NCI-H187 (cell line): ENCODE measurements at places on chromosomes 7 and 10.

- no peak for DNase-seq
Observed at GRCh38 chr10:131477457-131478121, 166.1 kb upstream of the TCERG1L start.

- no peak for DNase-seq
Observed at GRCh38 chr7:33196221-33196620, 66.9 kb downstream of the BBS9 start.

- no peak for DNase-seq
Observed at GRCh38 chr7:151715666-151716315, 161.1 kb downstream of the PRKAG2 start.

DNA sequence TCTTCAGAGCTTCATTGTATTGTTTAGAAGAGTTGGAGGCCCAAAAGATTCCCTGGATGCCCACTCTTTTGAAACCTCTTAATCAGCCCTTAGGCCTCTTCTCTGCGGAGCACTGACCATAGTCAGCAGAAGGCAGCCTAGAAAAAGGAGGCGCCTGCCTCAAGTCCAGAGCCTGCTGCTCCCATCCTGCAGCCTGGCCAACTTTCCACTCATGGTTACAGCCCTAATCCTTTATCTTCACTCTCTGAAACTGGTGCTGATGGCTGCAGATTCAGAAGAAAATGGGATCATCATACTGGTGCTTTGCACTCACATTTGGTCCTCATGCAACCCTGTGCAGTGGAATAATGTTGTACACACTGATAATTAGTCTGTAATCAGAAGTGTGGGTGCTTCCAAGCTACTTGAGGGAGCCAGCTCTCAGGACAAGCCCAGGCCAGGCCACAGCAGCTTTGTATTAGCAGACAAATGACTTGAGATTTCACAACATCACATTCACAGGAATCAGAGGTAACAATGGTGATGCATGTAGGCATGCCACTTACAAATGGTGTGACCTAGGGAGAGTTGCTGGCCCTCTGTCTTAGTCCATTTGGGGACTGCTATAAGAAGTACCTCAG lies 272.9 kb downstream of the GALNT17 start:
- DNase-seq = no peak

- DNase-seq = no peak
Observed at GRCh38 chr7:146661929-146662328, 545.3 kb downstream of the CNTNAP2 start.

DNA sequence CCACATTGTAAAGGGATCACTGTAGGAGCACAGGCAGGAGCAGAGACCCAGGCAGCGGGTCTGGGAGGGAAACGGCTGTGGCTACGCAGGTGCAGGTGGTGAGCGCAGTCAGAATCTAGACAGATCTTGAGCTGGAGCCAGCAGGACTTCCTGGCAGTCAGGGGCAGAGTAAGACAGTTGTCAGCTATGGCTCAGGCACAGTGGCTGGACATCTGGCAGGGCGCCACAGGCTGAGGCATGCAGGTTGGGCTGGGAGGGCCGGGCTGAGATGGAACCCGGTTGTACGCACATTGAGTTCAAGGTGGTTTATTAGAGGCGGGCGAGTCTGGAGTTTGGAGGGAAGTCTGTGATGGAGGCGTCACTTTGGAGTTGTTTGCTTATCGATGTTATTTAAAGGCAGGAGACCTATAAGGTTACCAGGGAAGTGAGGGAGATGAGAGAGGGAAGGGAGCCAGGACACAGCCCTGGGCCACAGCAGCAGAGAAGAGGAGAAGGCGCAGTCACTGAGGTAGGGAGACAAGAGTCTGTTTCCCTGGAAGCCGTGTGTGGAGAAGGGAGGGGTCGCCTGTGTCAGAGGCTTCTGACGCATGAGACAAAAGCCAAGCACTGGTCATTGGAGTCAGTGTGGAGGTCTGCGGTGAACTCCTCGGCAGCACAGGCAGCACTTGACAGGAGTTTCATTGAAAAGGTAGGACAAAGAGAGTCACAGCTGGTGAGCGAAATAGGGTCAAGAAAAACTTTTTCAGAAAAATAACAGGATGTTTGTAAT lies 73.8 kb downstream of the LANCL2 start:
- DNase-seq = peak; percentile 76

DNA sequence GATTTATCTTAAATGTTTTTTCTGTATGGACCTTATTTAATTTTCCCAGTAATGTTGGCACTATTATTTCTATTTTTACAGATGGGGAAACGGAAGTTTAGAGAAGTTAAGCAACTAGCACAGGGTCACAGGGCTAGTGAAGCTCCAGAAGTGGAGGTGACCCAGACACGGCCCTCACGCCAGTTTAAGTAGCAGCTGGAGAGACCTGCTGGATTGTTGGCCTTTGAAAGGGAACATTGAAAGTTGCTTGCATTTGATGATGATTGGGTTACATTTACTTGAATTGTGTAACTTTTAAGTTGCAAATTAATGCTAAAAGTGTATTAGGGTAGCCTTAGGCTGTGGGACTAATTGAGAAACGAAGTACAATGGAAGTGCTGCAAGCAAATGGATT lies 25.6 kb downstream of the CDK14 start:
- DNase-seq = no peak

GRCh38 chr10:76036962-76037361 lies 605.5 kb downstream of the LRMDA start:
- no peak for DNase-seq

DNA sequence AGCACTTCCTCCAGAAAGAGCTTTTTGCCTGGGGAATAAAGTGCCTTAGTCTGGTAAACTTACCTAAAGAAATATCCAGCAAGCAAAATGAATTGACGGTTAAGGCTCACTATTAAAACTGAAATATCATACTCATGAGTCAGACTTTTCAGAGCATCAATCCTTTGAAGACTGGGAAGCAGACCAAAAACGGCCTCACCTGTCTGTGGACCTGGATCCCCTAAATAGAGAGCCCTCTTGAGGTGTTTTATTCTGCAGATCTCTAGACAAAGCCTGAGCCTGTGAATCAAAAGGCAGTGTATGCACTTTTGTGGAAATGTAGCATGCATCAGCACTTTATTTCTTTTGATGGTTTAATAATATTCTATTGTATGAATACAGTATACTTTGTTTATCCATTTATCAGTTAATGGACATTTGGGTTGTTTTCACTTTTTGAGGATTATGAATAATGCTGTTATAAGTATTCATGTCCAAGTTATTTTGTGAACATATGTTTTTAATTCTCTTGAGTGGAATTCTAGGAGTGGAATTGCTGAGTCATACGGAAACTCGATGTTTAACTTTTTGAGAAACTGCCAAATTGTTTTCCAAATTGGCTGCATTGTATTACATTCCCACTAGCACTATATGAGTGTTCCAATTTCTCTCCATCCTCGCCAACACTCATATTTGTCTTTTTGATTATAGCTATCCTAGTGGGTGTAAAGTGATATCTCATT lies 449.0 kb upstream of the IGFBP3 start:
- DNase-seq = no peak

- no peak for DNase-seq
Observed at GRCh38 chr7:105924945-105925344, 38.1 kb upstream of the CDHR3 start.

DNA sequence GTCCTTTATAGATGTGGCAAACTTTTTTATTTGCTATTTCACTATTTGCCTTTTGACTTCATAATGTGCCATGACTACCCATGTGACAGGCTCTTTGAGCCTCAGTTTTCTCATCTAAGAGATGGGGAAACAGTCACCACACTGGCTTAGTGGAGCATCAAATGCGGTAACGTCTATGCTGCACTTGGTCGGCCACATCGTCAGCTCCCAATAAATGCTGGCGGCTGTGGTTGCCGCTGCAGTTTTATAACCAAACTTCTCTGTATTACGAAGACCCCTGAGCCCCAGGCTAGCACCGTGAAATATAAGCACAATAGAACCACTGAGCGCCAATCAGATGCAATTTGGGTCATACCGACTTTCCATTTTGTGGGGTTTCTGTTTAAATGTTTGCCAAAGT lies 56.2 kb downstream of the PARP12 start:
- no peak for DNase-seq

GRCh38 chr10:63324495-63324854 lies 141.3 kb downstream of the JMJD1C start:
- DNase-seq = no peak

DNA sequence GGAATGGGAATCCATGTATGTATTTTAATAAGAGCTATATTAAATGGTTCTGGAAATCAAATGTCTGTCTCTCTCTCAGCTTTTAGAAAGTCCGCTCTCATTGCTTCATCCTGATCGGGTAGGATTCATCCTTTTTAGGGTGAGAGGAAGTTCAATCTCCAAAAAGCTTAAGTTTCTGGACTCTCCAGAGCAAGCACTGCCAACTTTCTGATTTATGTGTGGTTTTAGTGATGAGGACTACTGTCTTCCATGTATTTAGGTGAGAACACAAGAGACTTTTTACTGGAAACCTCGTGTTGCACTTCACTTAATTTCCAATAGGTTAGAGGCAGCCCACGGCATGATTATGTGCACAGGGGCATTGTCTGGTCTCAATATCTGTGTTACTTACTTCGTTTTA lies 267.9 kb downstream of the SUGCT start:
- DNase-seq = no peak

- DNase-seq = no peak
Observed at GRCh38 chr10:35421553-35422178, 85.4 kb downstream of the CCNY start.

- DNase-seq = no peak
Observed at GRCh38 chr7:93015779-93016481, 101.8 kb downstream of the SAMD9 start.

- no peak for DNase-seq
Observed at GRCh38 chr10:132932461-132933307, 9.7 kb downstream of the CFAP46 start.

DNA sequence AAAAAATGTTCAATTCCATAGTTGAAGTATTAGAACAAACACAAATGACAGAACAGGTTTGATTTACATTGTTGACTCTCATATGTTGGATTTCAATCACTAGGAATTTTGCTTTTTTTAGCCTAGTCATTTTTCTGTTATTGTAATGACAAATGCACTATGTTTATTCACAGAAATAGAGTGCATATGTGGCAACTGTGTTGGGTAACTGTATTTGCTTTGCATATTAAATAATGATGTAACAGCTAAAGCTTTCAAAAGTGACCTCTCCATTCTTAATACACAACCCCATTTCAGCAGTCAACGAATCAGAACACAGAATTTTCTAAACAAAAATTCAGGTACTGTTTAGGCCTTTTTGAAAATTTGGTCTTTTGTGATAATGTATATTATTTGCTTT lies 54.0 kb upstream of the SLC26A5 start:
- DNase-seq = no peak

DNA sequence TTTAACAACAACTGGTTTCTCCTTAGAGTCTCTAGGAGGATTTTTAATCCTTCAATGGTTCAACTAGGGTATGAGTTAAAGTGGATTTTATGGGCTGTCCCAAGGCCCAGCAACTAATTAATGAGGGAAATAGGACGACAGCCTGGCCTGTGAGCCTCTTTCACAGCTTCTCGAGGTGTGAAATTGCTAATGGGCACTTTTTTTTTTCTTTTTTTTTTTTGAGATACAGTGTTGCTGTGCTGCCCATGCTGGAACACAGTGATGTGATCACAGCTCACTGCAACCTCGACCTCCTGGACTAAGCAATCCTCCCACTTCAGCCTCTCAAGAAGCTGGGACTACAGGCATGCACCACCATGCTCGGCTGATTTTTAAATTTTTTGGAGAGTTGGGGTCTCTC lies 87.0 kb downstream of the MARCHF5 start:
- DNase-seq = no peak

DNA sequence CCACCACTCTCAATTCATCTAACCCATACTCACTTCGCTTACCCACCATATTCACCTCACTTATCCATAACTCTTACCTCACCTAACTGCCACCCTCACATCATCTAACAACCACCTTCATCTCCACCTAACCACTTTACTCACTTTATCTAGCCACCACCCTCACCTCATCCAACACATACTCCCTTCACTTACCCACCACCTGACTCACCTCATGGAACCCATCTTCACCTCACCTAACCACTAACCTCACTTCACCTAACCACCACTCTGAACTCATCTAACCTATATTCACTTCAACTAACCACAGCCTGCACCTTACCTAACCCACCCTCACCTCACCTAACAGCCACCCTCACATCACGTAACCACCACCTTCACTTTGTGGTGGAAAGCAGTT lies 84.2 kb downstream of the VIPR2 start:
- no peak for DNase-seq

GRCh38 chr7:108210796-108211195 lies 80.6 kb upstream of the LAMB4 start:
- DNase-seq = no peak

GRCh38 chr10:29012926-29013554 lies 275.8 kb upstream of the LYZL1 start:
- DNase-seq = no peak

DNA sequence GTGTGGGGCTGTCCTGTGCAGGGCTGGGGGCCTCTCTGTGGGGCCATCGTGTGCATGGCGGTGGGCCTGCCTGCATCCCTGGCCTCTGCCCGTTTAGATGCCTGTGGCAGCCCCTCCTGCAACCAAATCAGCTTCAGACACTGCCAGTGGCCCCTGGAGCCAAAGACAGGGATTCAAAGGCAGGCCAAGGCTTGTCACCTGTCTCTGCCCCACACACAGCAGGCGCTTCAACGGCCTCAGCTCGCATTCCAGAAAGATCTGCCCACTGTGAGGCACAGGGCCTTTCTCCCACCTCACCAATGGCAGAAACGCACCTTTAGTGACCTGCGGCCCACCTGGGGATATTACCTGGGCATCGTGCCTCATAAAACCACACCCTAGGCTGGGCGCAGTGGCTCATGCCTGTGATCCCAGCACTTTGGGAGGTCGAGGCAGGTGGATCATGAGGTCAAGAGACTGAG lies 46.0 kb downstream of the INSIG1 start:
- no peak for DNase-seq

- DNase-seq = no peak
Observed at GRCh38 chr10:124725171-124725631, 19.0 kb downstream of the FAM53B start.

- DNase-seq = no peak
Observed at GRCh38 chr10:126917375-126917774, 12.1 kb downstream of the DOCK1 start.

GRCh38 chr10:660970-661596 lies 28.4 kb downstream of the DIP2C start:
- peak; percentile 62 for DNase-seq

DNA sequence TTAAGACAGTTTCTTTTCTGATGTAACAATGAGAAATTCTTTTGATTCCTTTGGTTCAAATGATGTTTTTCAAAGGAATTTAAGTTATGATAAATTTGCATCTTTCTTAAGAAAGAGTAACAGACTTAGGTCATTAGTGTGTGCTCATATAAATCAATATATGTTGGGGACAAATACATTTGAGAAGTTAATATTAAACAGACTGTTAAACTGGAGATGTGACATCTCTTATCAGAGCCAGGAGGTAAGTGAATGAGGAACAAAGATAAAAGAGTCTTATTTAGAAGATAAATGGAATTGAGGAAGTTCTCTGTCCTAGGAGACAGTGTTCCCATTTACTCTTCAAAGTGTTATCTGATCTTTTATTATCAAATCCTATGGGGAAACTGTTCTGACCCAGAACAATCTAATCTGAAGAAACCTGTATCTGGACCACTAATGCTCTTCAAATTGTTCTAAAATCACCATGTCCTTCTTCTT lies 104.8 kb upstream of the LAMB4 start:
- DNase-seq = no peak
